ENCODE measurements at places on chromosomes 5 and 9. TPM values are rescaled to one million over a fixed set of nuclear protein-coding genes. Genes with fewer than 3 reads are reported as not detected.

DNA sequence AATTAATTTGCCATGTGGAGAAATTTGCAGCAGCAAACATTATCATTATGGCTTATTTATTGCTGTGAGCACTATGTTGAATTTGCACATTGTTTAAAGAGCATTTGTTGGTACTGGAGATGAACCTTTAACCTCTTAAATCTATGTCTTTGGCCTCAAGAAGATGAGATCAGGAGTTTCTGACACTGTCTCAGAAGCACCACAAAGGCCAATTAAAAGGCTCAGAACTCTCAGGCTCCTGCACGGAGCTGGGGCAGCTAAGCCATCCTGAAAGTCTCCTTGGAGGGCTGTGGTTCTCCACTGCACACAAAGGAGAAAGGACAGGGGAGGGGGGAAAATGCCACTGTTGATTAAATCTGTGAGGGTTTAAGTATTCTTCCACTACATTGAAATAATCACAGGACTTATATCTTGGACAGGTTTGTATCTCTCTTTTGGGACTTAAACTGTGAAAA lies 33.1 kb downstream of the ZNF366 start:
- no peak for DNase-seq
- no peaks in the 10 kb centered on the region for H3K27me3 ChIP-seq
- H3K36me3 ChIP-seq: no peaks in the 10 kb centered on the region
- no peak overlapping the region for H3K27ac ChIP-seq
- H3K4me1 ChIP-seq: peaks cover 19% of the 10 kb centered on the region

- no peak overlapping the region for H3K27ac ChIP-seq
- H3K36me3 ChIP-seq: no peaks in the 10 kb centered on the region
- no peaks in the 10 kb centered on the region for H3K27me3 ChIP-seq
Measured at GRCh38 chr9:6549106-6549800, 96.3 kb downstream of the GLDC start.

DNA sequence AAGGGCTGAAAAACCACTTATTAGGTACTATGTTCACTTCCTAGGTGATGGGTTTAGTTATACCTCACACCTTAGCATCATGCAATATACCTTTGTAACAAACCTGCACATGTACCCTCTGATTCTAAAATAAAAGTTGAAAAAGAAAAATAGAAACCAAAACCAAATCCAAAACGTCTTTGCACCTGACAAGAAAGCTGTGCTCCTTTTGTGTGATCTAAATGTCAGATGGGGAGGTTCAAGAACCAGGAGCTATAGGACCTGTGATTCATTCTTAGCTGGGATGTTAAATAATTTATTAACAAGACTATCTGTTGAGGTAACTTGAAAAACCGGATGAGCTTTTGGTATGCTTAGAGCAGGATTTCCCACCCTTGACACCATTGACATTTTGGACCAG lies 16.9 kb upstream of the TNFSF15 start:
- no peaks in the 10 kb centered on the region for H3K36me3 ChIP-seq
- H3K27me3 ChIP-seq: no peaks in the 10 kb centered on the region
- DNase-seq: no peak
- H3K27ac ChIP-seq: no peak overlapping the region
- no peak overlapping the region for H3K4me3 ChIP-seq
- no peaks in the 10 kb centered on the region for H3K4me1 ChIP-seq

- no peaks in the 10 kb centered on the region for H3K4me1 ChIP-seq
- no peak overlapping the region for H3K4me3 ChIP-seq
- no peak for DNase-seq
- H3K27me3 ChIP-seq: no peaks in the 10 kb centered on the region
Measured at GRCh38 chr5:51651889-51652288, 268.6 kb downstream of the ISL1 start.

GRCh38 chr5:15320871-15321270 lies 179.1 kb upstream of the FBXL7 start:
- H3K4me3 ChIP-seq: no peak overlapping the region
- no peak for DNase-seq
- no peak overlapping the region for H3K27ac ChIP-seq
- H3K36me3 ChIP-seq: no peaks in the 10 kb centered on the region

- H3K4me1 ChIP-seq: no peaks in the 10 kb centered on the region
- no peaks in the 10 kb centered on the region for H3K36me3 ChIP-seq
- H3K4me3 ChIP-seq: no peak overlapping the region
- no peak overlapping the region for H3K27ac ChIP-seq
- no peaks in the 10 kb centered on the region for H3K27me3 ChIP-seq
- no peak for DNase-seq
Measured at GRCh38 chr5:130282049-130282448, 377.8 kb downstream of the CHSY3 start.

- H3K4me1 ChIP-seq: peaks cover 30% of the 10 kb centered on the region
- H3K36me3 ChIP-seq: no peaks in the 10 kb centered on the region
- H3K4me3 ChIP-seq: no peak overlapping the region
- no peak overlapping the region for H3K27ac ChIP-seq
- DNase-seq: no peak
Measured at GRCh38 chr5:169648725-169649310, 11.7 kb downstream of the DOCK2 start.

DNA sequence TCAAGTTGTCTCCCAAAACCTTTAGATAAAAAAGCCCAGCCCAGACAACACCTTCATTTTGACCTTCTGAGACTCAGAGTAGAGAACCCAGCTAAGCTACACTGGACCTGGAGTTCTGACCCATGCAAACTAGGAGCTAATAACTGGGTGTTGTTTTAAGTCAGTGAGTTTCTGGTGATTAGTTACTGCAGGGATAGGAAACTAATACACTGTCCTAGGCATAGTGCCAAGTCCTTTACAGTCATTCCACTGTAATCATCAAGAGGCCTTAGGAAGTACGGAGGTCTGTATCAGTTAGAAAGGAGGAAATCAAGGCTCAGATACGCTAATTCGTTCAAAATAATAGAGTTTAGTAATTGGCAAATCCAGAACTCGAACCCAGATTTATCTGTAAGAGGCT lies 197.9 kb downstream of the KCTD16 start:
- no peaks in the 10 kb centered on the region for H3K27me3 ChIP-seq
- DNase-seq: no peak
- no peak overlapping the region for H3K27ac ChIP-seq
- no peak overlapping the region for H3K4me3 ChIP-seq
- no peaks in the 10 kb centered on the region for H3K36me3 ChIP-seq

Gene GARNL3
- 8.0 TPM for total RNA-seq

Gene NAA35
- total RNA-seq: 20.3 TPM

Gene INSL6
- total RNA-seq: not detected

Gene PALM2AKAP2
- 52.4 TPM for total RNA-seq

Gene ERAP2
- 26.9 TPM for total RNA-seq

Gene RBM18
- total RNA-seq: 17.5 TPM
